ENCODE measurements at places on chromosomes 1 and 21.

DNA sequence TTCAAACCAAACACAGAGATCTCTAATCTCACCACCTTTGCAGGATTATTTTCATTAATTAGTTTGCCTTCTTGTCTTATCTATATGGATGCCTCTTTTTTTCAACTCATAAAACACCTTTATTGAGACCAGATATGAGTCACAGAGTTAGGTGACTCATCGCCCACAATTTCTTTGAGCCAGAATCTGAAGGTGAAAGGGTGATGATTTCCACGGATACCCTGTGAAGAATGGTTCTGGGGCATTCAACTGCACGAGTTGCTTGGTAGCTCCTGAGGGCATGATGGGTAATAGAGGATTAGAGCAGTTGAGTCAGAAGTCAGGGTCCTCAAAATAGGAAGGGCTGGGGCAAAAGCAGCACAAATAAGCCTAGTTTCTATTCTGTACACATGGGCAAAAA, 128.2 kb downstream of the TBX19 start:
- peak; percentile 67 for DNase-seq

- DNase-seq, result no peak
Observed at GRCh38 chr1:115265099-115265498, 73.0 kb downstream of the NGF start.

DNA sequence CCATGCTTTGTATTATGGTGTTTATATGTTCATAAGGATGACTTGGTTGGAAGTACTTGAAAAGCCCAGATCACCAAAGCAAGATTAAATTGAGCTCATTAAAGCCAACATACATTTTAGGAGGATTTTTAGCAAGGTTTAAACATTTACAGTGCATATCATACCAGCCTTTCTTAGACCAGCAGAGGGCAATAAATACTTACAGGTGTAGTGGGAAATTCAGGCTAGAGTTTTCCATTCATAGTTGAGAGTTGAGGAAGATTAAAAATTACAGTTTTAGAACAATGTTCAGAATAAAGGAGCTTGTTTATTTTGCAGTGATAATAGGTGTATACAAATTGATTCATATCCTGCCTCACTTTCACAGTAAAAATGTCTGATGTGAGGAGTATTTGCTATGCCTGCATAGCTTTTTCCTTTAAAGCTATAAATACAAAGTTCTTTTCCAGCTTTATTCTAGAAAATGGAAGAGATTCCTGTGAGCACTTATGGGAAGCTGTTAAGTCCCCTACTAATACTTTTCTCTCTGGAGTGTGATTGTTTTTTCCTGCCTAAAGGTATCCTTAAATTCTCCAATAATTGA, 35.3 kb downstream of the DTL start:
- DNase-seq, result peak; percentile 66

GRCh38 chr1:227944090-227944930, 3.4 kb downstream of the WNT9A start:
- DNase-seq, result no peak

GRCh38 chr1:151621351-151621750, 9.5 kb downstream of the SNX27 start:
- no peak for DNase-seq

DNA sequence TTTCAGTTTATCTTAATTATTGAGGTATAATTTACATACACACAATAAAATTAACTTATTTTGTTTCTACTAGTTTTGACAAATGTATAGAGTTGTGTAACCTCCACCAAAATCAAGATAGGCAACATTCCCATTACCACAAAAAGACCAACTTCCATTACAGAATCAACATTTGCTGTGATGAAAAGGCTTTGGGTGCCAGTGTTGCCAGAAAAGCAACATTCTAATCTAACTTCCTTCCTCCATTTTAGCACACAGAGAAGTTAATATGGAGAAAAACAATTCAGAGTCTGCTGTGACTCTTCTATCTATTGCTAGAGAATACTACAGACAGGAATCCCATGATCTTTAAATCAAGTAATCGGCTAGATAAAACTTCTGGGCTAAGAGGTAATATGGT, 245.3 kb downstream of the RERE start:
- DNase-seq, result no peak

- no peak for DNase-seq
Observed at GRCh38 chr1:8497210-8497819, 179.4 kb downstream of the SLC45A1 start.

- peak; percentile 97 for DNase-seq
Observed at GRCh38 chr1:158019171-158019868, 25.9 kb downstream of the KIRREL1 start.

GRCh38 chr1:113282008-113282892, 108.1 kb upstream of the MAGI3 start:
- DNase-seq, result no peak

DNA sequence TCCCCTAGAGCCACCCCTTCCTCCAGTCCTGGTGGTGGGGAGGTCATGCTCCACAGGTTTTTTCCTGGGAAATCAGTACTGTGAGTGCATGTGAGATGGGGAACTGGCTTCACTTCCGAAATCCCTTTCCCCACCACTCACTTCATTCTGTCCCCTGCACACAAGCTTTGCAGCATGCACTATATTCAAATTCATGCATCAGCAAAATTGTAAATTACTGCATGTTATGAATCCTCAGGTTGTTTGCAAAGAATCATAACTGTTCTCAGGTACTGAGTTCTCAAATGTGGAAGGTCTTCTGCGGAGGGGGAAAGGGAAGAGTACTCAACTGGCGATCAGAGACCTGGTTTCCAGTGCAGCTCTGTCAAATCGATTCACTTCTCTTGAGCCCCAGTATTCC, 42.3 kb downstream of the LHX4 start:
- DNase-seq, result no peak

DNA sequence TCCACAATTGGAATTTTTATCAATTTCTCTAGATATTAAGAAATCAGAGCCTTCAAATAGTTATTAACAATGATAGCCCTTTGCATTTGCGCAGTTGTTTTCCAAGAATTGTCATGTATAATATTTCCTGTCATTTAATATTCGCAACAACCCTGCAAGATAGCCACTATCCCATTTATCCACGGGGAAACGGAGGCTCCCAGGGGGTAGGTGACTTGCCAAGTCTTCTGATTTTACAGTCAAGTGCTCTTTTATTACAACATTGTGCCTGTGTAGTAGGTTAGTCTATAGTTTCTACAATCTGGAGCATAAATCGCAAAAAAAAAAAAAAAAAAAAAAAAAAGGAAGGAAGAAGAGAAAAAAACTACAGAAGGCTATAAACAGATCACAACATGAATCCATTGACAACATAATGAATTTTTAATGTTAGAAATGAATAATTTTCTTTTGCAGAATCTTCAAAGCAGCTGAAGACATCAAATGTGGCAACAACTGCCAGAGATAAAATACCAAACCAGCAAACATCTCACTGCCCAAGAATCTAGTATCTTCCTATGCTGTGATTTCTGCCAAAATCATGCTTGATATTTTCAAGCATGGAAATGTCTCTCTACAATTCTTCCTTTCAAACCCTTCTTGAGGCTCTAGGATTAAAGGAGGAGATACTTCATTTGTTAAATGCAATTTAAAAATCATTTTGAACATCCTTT, 125.5 kb downstream of the PTPN14 start:
- no peak for DNase-seq

- no peak for DNase-seq
Observed at GRCh38 chr1:108556499-108556898, 3.4 kb upstream of the EEIG2 start.

- no peak for DNase-seq
Observed at GRCh38 chr1:47212636-47213229, 19.3 kb downstream of the TAL1 start.

- no peak for DNase-seq
Observed at GRCh38 chr1:7366286-7366954, 404.7 kb upstream of the VAMP3 start.

GRCh38 chr1:63413394-63413793, 46.0 kb downstream of the ALG6 start:
- no peak for DNase-seq

GRCh38 chr1:22611530-22611947, 24.9 kb upstream of the C1QA start:
- DNase-seq, result peak; percentile 86

GRCh38 chr1:47213230-47213963, 18.6 kb downstream of the TAL1 start:
- DNase-seq, result no peak

DNA sequence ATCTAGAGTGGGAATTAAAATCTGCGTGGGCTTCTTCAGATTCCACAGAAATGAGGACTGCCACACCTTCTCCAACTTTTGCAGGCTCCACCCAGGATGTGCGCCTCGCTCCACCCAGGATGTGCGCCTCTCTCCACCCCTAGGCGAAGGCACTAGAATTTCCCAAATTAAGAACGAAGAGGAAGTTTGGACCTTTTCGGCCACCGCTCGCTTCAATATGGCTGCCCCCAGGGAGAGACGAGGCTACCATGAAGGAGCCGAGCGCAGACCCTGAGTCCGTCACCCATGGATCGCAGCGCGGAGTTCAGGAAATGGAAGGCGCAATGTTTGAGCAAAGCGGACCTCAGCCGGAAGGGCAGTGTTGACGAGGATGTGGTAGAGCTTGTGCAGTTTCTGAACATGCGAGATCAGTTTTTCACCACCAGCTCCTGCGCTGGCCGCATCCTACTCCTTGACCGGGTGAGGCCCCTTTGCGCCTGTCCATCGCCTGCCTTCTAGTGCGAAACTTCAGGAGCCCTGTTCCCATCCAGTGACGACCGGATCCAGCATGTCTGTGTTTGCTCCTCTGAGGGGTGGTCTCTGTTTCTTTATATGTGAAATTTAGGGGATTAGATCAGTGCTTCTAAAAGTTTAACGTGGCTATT, at the start of the genes CRYZ and TYW3:
Gene CRYZ, minus strand, starts transcription at position 91 of the 644 bp plus-strand sequence. CDS start 8,229 bp downstream, outside the sequence.
Gene TYW3, plus strand, starts transcription at position 193 of the 644 bp plus-strand sequence. Its CDS starts 93 bp downstream, at position 286.
- DNase-seq, result peak; percentile 96

- no peak for DNase-seq
Observed at GRCh38 chr1:61142726-61143500, 60.6 kb downstream of the NFIA start.

DNA sequence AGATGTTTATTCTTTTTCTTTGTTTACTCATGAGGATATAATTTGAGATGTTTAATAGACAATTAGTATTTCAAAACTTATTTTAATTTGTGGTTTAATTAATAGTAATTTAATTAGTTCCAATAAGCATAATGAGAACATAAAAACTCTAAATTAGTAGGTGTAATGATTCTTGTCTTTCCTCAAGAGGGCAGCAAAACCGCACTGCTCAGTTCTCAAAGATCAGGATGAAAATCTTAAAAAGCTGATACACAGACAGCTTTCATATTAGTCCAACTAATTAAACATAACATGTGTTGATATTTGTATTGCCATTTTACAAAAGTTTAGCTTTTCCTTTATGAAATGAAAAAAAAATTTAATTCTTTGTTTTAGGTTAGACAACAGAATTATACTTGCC, 106.7 kb upstream of the C21orf91 start:
- DNase-seq, result peak; percentile 39

GRCh38 chr1:183600136-183600535, 9.9 kb upstream of the NCF2 start:
- DNase-seq, result peak; percentile 33

DNA sequence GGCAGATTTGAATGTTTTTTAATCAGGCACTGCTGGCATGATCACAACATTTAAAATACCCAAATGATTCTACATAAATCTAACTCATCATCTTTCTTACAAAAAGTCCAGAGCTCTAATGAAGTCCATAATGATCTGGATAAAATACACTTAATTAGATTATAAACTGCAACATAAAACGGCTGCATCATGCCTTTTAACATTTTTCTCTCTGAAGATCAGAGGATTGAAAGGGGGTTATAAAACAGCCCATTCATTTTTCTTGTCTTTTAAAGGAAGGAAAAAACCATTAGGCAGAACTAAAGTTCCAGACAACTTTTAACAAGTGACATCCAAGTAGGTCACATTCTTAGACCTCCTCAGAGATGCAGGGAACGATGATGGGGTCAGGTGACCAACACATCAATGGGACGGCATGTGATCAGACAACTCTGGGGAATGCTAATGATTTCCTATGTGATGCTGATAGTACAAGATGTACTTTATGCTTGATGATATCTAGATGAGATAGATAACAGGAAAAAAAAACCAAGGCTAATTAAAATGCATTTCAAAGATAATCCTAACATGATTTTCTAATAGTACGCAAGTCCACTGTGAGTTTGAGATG, 455.1 kb downstream of the SMYD3 start:
- no peak for DNase-seq

DNA sequence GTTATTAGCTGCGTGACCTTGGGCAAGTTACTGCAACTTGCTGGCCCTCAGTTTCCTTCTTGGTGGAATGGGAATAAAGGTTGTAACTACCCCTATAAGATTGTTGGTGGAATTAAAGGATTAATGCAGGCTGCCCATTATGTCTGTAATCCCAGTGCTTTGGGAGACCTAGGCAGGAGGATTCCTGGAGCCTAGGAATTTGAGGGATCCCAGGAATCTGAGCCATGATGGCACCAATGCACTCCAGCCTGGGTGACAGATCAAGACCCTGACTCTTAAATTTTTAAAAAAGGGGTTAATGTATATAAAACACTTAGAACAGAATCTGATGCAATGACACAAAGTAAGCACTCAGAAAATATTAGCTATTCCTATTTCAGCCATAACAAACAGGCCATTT, 67.3 kb downstream of the PTGER3 start:
- no peak for DNase-seq

GRCh38 chr1:71647513-71648300, 566.9 kb upstream of the ZRANB2 start:
- no peak for DNase-seq

DNA sequence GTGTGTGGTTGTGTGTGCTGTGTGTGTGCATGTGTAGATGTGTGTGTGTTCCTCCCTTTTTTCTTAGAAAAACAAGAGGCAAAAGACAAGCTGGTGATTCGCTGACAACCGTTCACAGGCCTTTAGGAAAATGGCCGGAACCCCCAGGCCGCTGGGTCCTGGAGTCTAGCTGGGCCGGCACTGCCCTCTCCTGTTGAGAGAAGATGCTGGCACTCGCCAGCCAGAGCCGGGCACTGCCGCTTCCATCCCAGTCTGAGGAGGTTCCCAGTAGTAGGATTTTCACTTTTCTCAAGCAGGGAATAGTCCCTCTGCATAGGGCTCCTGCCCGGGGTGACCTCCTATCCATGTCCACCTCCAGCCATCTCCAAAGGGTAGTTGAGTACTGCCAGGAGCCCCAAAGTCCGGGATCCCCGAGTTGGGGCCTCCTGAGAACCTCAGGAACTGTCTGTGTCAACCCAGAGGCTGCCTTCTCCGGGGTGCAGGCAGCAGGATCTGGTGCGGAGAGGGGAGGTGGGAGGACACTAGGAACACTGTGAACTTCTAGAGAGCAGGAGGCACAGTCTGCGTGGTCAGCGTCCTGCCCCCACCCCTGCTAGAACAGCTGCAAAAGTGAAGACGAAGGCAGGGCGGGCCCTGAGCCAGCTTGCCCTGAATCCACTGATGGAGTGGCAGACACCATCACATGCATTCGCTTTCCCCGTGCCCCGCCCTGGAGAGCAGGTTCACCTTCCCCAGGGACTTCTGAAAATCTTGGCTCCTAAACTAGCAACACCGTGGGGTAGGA, 44.1 kb upstream of the ARHGEF16 start:
- peak; percentile 90 for DNase-seq

GRCh38 chr1:58123051-58123450, 423.5 kb downstream of the OMA1 start:
- no peak for DNase-seq

- no peak for DNase-seq
Observed at GRCh38 chr1:26553942-26554682, 24.6 kb downstream of the RPS6KA1 start.
